ENCODE measurements at places on chromosomes 2 and 18. TPM values are rescaled to one million over a fixed set of nuclear protein-coding genes. Genes with fewer than 3 reads are reported as not detected.

SSB gene
- total RNA-seq: 41.4 TPM

GRCh38 chr18:48612917-48613316 lies 74.1 kb downstream of the CTIF start:
- H3K4me1 ChIP-seq: peaks cover 63% of the 10 kb centered on the region
- no peaks in the 10 kb centered on the region for H3K36me3 ChIP-seq
- no peak for DNase-seq
- no peak overlapping the region for H3K4me3 ChIP-seq
- H3K27me3 ChIP-seq: no peaks in the 10 kb centered on the region
- H3K27ac ChIP-seq: no peak overlapping the region

DNA sequence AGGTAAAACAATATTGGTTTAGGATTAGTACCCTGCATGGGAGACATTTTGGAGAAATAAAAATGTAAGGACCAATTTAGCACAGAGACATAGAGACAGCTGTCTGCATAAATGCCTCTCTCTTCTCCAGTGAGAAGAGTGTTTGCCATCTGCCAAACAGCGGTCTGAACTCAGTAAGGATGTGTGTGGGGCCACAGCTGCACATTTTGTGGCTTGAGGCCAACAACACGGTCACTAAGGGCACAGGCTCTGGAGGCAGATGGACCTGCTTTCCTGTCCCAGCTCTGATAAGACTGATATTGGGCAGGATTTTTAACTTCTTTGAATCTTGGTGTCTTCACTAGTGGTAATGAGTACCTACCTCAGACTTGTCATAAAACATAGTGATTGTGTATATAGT lies 10.2 kb downstream of the ZBTB14 start:
- no peak overlapping the region for H3K4me3 ChIP-seq
- H3K27me3 ChIP-seq: no peaks in the 10 kb centered on the region
- H3K27ac ChIP-seq: no peak overlapping the region
- H3K4me1 ChIP-seq: no peaks in the 10 kb centered on the region

DNA sequence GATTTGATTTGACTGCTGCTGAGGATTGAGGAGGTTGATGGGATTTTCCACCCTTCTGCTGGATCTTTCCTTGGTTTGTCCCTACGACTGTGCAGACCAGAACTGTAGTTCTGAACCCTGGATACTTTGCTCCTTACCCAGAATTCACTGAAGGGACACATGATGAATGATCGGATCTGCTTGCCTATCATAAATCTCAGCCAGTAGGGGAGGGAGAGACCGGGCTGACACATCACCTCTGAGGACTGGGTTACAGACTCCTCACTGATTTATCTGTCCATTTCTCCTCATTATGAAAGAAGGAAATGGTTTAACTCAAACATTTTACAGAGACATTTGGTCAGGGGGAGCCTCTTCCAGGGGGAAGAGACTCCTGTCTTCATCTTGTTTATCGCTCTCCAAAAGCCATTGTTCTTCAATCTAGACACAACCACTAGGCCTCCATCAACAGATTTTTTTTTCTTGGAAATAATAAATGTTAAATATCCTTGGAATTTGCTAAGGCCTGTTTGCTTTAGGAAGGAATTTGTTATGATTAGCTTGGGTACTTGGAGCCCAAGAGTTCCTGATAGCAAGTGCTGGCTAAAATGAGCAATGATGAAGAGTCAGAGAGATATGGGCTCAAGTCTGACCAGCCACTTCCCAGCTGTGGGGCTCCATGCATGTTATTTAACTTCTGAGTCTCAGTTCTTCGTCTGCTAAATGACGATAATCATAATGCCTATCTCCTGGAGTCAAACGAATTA lies 925.5 kb downstream of the SLC4A3 start:
- no peak overlapping the region for H3K4me3 ChIP-seq
- no peaks in the 10 kb centered on the region for H3K36me3 ChIP-seq
- H3K27me3 ChIP-seq: no peaks in the 10 kb centered on the region
- H3K4me1 ChIP-seq: no peaks in the 10 kb centered on the region
- H3K27ac ChIP-seq: no peak overlapping the region
- no peak for DNase-seq

DNA sequence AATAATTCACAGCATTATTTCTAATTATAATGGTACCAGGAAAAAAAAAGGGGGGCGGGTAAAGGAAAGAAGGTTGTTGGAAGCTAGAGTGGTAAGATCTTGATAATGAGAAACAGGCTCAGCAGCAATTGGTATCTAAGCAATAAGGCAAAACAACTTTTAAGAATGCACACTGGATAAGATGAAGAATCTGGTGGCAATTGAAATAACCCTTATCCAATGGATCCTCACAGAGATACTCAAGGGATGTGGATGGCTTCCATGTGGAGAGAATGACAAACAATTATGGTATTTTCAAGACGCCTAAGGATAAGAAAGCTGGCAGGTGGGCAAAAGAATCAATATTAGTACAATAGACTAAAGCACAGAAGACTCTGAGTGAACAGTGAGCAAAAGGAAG lies 153.6 kb downstream of the UPP2 start:
- no peak overlapping the region for H3K27ac ChIP-seq
- no peaks in the 10 kb centered on the region for H3K4me1 ChIP-seq
- H3K36me3 ChIP-seq: no peaks in the 10 kb centered on the region
- no peak overlapping the region for H3K4me3 ChIP-seq
- no peak for DNase-seq

Data from stomach (tissue), 19 donors.